NCI-H2107 (cell line): ENCODE measurements at places on chromosomes 11 and 22.

GRCh38 chr11:130139401-130139800 is 20.2 kb upstream of the ST14 start:
- DNase-seq, result no peak

DNA sequence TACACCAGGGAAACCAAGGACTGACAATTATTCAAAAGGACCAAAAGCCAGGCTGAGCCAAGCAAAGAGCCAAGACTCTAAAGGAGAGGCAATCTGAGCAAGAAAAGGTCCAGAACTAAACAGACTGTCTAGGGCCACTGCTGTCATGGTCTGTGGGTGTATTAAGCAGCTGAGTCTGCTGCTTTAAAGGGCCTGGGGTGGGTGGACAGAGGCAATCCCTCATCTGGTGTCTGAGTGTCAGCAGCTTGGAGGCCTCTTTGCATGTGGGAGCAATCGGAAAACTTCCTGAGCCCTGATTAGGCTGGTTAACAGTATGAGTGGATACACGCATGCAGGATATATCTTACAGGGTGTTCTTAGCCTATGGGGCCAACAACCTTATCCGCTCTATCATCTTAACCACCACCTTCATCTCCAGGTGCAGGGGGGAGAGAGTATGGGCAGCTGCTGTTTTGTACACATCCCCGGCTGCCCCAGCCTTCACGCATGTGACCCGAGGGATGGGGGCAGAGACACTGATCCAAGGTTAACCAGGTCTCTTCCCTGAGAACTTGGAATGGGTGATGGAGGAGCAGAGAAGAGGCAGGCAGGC is 67.5 kb upstream of the TIMP3 start:
- no peak for DNase-seq

DNA sequence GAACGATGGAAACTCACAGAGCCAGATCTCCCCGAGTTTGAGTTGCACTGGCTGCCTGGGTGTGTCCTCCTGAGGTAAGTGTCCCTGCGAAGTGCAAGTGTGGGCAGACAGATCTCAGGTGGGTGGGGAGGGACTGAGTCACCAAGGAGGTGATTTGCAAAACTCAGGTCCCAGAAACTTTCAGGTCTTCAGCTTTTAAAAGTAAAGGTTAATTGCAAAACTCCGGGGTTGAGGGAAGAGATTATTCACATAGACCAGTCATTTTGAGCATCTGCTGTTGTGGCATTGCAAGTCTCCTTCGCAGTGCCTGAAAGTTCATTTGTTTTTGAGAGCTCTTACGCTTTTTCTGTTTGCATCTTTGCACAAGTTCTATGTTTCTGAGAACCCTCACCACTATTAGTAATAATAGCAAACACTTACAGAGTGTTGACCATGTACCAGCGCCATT is 7.1 kb downstream of the CD44 start:
- DNase-seq, result no peak

- no peak for DNase-seq
Observed at GRCh38 chr22:46295277-46295971, 1.2 kb upstream of the GTSE1 start.

GRCh38 chr11:28461846-28462245 is 353.7 kb downstream of the METTL15 start:
- DNase-seq, result no peak

DNA sequence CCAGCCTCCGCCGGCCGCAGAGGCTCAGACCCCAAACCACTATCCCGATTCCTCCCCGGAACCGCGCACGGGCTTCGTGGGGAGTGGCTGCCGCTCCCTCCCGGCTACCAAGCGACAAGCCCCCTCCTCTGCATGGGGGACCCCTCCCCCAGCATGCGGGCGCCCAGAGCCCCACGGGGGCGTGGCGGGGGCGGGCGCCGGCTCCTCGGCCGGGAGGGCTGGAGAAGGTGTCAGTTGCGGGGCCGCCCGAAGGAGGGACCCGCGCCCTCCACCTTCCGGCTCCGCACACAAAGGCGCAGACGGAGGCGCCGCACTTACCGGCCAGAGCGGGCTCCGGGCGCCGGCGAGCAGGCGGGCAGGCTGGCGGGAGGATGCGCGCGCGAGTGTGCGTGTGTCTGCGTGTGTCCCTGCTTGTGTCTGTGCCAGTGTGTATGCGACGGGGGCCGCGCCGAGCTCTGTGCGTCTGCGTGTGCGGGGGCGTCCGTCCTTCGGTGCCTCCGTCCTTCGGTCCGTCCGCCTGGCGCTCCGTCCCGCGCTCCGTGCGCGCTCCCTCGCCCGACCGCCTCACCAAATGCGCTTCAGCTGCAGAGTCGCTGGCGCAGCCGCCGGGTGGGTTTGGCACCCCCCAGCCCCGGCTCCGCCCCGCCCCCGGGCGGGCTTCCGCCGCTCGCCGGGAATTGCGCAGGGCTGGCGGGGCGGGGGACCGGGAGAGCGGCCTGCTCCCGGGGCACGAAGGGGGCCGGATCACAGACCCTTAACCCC is at the start of gene PTPN5:
PTPN5 (minus strand) TSS at position 592 of the 762 bp plus-strand sequence. CDS start 19,840 bp downstream, outside the sequence.
- no peak for DNase-seq

GRCh38 chr11:27319072-27319471 is 43.9 kb downstream of the CCDC34 start:
- DNase-seq, result no peak

- DNase-seq, result no peak
Observed at GRCh38 chr22:36333644-36334043, 54.1 kb downstream of the MYH9 start.

GRCh38 chr11:3206156-3206921 is 12.3 kb downstream of the MRGPRG start:
- no peak for DNase-seq

GRCh38 chr11:130865091-130865773 is 51.0 kb downstream of the SNX19 start:
- DNase-seq, result no peak

DNA sequence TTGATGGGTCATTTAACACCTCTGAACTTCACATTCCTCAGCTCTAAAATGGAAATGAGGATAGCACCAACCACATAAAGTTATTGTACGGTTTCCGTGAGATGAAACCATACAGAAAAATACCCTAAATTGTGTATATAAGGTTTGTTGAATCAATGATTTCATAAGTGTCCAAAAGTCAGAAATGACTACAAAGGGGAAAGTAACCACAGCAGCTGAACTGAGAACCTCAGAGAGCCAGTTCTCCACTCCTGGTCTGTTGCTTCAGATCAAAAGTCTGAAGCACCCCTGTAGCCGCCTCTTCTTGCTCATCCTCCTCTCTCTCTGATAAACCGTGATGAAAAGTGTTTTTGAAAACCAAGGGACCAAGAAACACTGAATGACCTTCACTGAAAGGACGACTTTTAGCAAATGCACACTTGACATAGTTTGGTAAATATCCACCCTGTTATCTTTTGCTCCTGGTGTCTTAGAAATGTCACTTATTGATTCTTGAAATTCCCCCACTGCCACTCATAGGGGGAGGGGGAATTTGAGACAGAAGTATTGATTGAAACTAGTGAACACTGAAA is 194.5 kb downstream of the NAV2 start:
- no peak for DNase-seq

GRCh38 chr11:46306296-46306853 is 28.9 kb downstream of the CREB3L1 start:
- no peak for DNase-seq

DNA sequence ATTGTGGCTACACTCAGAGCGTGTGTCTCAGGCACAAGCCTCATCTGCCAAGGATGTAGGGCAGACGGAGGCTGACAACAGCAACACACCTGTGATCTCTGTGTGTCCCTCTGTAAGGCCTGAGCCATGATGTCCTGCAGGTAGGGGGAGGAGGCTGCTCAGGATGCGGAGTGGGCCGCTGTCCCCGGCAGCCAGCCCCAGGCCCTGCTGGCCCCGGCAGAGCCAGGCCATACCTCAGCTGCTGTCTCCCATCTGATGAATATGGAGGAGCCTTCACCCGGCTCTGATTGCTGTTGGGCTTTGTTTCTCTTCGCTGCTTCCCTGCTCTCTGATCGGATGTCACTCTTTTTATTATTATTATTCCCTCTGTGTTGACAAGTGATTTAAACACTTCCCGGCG is 83.6 kb upstream of the NCAM1 start:
- DNase-seq, result no peak

DNA sequence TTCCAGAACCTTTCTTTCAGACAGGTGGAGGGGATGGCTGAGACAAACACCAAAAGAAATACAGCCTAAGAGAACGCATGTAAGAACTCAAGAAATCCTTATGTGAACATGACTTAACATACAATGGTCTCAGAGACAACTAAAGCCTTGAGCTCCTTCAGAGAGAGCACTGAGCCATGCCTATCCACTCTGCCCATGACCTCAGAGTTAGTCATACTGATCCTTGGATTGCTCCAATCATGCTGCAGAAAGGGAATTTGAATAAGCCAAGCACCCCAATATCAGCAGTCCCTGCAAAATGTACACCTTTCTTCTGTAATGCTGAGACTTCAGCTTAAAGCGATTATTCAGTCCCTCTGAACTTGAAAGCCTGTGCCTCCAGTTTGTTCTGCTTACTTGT is 43.2 kb upstream of the CHKA start:
- no peak for DNase-seq

- DNase-seq, result no peak
Observed at GRCh38 chr11:61477727-61478148, 30.8 kb upstream of the LRRC10B start.

DNA sequence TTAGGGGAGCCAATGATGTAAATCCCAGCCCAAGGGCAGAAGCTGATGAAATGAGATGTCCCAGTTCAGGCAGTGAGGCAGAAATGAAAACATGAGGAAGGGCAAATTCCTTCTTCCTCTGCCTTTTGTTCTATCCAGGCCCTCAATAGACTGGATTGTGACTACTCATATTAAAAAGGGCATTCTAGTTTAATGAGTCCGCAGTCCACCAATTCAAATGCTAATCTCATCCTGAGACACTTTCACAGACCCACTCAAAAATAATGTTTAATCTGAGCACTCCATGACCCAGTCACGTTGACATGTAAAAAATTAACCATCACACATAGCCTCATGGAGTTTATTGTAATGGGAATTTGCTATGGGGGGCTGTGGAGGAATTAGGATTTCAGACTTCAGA is 717.9 kb downstream of the OPCML start:
- no peak for DNase-seq

DNA sequence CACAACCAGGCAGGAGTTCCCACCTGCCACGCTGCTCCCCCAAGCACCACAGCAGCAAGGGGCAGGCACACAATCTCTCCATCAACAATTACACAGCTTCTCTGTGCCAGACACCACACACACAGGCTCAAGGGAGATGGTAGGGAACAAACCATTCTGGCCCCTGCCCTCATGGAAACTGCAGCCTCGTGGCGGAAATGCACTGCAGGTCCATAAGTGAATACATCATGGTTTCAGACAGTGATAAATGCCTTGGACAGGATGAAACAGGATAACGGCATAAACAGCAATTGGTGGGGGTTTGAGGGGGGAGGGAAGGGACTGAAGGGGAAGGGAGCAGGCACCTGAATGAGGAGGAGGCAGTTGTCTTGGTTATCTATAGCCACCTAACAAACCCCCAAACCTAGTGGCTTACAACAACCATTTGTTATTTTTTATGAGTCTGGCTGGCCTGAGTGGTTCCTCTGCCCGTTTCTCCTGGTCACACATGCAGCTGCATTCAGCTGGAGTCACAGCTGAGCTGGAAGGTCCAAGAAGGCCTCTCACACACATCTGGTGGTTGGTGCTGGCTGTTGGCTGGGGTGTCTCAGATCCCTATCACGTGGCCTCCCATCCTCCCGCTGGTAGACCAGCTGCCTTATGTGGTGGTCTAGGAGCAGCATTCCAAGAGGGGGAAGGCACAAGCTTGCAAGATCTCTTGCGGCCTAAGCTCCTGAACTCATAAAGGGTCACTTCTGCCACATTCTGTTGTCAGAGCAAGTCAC is 15.0 kb upstream of the YWHAH start:
- no peak for DNase-seq

- DNase-seq, result no peak
Observed at GRCh38 chr11:65575568-65576231, at the start of gene EHBP1L1. EHBP1L1 (plus strand) TSS chr11:65576053; CDS start chr11:65576303, 250 bp downstream.

DNA sequence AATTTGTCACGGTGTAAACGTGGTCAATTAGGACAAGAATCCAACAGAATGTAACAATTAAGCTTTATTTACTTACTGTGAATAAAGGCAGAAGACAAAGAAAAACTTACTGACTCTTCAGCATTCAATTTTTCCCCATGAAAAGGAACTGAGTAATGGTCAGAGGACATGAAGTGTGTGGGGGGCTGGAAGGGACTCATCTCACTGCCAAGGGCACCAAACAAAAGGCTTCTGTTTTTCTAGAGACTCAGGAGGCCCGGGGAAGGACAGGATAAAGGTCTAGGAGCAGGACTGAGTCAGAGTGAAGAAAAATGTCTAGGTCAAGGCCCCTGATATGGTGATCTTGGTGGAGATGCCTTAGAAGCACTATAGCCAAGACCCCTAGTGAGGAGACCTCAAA is 564.2 kb upstream of the ANO5 start:
- no peak for DNase-seq

DNA sequence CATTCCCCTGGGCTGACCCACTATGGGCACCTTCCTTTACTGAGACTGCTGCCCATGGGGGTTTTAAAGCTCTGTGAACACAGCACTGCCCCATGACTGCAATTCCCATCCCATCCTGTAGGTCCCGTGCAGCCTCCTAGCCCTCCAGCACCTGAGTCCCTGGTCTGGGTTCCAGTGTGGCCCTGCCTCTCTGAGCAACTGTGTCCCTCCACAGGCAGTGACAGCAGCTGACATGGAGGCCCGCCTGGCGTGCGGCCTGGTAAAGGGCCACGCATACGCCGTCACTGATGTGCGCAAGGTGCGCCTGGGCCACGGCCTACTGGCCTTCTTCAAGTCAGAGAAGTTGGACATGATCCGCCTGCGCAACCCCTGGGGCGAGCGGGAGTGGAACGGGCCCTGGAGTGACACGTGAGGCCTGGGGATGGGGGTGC is 12.6 kb downstream of the OMP start:
- no peak for DNase-seq
